ENCODE measurements at places on chromosomes 3 and 15.
A peak's percentile ranks its signal among the peaks of the same experiment; 100 is the strongest.

GRCh38 chr3:143672396-143673165 lies 175.7 kb downstream of the SLC9A9 start:
- DNase-seq = no peak

- no peak for DNase-seq
Measured at GRCh38 chr3:154059833-154060232, 61.4 kb upstream of the ARHGEF26 start.

DNA sequence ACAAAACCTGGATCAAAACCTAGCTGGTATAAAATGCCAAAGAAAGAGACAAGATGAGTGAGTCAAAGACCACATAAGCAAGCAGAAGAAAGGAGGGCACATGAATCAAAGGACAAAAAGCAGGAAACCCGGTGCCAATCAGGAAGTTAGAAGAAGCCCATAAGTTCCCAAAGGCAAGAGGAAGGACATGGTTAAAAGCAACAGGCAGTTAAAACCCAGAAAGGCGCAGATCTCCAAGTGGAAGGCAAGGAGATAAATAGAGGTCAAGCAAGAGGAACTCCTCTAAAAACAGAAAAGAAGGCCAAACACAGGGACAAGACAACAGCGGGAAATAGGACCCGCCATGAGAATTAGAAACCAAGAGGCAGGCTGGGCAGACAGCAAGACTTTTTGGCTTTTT lies 4.4 kb downstream of the TMOD2 start:
- no peak for DNase-seq

- no peak for DNase-seq
Measured at GRCh38 chr3:25133588-25133987, 294.5 kb upstream of the RARB start.

GRCh38 chr3:2802429-2802828 lies 307.7 kb downstream of the IL5RA start:
- DNase-seq = no peak

DNA sequence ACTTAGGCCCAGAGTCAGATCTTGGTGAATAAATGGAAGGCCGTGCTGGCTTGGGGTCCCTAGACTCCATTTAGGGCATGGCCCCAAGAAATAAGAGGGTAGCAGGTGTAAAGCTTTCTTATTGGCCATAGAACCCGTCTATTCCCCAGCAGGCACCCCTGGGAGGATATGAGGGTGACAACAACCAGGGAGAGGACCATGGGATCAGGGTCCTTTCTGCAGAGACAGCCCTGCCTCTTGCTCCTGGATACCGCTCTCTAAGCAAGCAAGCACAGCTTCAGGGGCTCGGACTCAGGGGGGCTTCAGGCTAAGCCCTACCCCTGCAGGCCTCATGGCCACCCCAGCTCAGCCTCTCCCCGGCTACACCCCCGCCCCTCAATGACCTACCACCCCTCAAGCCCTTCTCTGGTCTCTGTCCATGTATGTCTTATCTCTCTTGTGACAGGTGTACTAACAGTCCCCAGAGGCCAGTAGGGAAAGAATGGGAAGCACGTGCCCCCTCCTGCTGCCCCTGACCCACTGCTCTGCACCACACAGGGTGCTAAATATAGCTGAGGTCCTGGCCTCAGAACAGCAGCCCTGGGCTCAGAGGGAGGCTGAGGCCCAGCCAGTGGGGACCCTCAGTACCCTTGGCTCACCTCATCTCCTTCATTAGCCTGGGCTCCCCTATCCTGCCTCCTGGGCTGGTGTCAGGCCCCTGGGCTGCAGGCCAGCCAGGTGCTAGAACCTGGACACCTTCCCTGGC lies 1.9 kb downstream of the XIRP1 start:
- DNase-seq = no peak

DNA sequence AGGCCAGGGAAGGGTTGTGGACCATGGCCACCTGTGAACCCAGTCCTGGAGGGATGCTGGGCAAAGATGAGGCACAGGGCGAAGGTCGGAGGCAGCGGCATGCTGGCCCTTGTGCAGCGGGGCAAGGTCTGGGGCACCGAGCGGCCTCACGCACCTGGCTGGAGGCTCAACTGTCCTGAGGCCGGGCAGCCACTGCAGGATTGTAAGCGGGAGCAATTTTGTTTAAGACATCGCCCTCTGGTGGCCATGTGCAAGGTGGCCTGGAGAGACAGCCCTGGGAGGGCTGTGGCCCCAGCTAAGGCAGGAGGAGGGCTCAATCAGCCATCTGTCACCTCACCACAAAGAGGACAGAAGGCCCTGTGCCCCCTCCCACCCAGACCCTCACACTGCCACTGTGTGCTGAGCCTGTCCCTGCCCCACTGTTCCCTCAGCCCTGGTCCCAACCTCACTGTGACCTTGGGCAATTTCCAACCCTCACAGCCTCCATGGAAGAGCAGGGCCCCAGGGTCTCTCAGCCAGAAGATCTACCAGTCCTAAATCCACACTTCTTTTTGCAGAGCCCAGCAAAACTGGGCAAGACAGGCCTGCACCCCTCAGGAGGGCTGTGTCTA lies 46.2 kb downstream of the TPRA1 start:
- peak; percentile 54 for DNase-seq

DNA sequence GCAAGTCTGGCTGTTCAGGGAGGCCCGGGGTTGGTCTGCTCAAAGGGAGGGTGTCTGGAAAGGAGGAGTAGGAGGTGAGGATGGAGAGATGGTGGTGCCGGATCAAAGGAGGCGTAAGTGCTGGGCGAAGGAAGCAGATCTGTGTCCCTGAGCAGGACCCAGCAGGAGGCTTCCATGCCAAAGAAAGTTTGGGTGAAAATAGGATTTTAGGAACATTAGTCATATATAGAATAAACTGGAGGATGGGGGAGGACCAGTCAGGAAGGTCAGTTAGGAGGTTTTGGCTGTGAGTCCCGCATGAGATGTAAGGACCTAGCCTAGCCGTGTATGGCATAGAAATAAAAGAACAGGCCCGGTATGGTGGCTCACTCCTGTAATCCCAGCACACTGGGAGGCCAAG lies 28.6 kb upstream of the VPS8 start:
- no peak for DNase-seq

GRCh38 chr3:63132461-63133250 lies 145.5 kb upstream of the SYNPR start:
- DNase-seq = no peak

GRCh38 chr3:112364291-112364690 lies 31.3 kb downstream of the CD200 start:
- DNase-seq = no peak

DNA sequence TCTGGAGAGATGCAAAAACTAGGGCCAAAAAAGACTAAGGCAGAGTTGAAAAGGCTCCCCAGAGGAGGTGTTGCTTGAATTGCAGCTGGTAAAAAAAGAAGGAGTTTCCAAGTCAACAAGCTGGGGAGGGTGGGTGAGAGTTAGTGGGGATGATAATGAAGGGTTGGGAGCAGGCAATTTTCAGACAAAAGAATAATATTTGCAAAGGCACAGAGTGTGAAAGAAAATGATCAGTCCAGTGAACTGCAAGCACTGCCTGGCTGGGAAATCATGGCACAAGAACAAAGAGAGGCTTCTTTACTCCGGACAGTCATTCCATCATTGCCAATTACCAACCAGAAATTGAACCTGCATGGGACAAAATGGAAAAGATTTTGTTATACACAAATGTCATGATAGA lies 42.2 kb downstream of the C3orf85 start:
- DNase-seq = no peak

DNA sequence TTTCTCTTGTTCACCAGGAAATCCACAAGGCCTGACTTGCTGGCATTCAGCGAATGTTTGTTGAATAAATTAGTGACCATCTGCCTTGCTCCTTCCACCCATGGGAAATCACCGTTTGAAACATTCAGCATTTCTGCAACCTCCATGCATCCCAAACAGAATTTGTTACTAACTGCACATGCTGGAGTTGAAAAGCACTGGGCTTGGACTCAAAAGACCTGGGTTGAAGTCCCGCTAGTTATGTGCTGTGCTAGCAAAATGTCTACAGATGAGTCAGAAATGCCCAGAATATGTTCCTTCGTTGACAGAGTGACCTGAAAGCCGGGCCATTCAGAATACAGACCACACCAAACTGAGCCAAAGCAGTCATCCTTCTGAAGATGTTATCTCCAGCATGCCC lies 144.6 kb downstream of the ALDH1A2 start:
- DNase-seq = no peak

- no peak for DNase-seq
Measured at GRCh38 chr15:42483677-42484076, 7.3 kb downstream of the ZNF106 start.

DNA sequence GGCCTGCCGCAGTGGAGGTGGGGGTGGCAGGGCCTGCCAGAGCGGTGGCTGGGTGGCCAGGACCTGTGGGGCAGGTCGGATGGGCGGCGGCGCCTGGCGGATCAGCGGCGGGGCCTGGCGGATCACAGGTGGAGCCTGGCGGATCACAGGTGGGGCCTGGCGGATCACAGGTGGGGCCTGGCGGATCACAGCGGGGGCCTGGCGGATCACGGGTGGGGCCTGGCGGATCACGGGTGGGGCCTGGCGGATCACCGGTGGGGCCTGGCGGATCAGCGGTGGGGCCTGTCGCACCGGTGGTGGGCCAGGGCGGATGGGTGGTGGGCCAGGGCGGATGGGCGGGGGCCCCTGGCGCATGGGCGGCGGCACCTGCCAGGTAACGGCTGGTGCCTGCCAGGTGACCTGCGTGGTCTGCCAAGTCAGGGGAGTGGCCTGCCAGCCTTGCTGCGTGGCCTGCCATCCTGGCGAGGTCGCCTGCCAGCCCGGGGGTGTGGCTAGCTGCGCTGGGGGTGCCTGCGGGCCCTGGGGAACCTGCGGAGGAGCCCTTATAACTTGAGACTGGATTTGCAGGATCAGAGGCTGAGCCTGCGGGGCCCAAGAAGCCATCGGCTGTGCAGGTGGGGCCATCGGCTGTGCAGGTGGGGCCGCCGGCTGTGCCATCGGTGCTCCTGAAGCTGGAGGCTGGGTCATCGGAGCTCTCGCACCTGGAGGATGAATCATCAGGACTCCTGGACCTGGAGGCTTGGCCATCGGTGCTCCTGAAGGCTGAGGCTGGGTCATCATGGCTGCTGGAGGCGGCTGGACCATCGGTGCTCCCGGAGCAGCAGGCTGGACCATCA lies 1.3 kb downstream of the MAGEL2 start:
- no peak for DNase-seq

DNA sequence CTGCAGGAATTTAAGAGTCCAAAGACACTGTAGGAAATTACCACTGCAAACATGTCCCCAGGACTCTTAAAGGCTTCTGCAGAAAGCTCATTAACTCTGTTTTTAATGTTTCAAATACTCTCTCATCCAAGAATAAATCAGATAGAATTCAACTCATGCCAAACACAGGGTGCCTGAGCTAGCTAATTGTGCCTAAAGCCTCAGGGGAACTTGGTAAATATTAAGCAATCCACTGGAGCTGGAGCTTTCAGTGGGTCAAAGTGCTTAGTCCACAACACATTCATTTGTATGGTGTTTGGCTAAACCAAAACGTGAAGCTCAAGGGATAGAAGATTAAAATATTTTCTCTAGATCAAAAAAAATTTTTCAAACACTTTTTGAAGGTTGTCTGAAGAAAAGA lies 131.4 kb downstream of the THRB start:
- no peak for DNase-seq

DNA sequence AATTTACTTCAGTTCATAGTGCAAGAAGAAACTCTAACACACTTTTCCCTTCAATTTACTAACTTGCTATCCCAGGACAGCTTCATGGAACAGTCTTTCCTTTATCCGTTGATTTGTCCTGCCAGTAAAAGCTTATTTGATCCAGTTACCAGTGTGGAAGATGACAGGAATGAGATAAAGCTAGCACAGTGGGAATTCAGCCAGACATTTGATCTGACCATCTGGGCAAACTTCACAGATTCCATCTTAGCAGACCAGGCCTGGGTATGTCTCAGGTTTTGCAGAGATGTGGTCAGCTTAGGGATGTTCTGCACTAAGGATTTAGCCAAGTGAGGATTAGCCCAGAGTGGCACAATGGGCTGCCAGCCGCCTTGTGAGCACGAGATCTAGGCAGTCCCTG lies 19.7 kb downstream of the CEMIP start:
- no peak for DNase-seq

- no peak for DNase-seq
Measured at GRCh38 chr3:45966950-45967640, 23.8 kb downstream of the CXCR6 start.

DNA sequence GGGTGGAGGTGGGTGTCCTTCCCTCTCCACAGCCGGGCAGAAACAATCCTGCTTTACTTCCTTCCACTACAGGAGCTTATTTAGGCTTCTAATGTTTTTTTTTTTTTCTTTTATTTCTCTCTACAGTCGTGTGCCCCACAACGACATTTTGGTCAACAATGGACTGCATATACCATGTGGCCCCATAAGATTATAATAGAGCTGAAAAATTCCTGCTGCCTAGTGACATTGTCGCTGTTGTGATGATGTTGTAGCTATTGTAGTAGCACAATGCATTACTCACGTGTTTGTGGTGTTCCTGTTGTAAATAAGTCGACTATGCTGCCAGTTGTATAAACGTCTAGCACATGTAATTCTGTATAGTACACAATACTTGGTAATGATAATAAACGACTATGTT lies 153.7 kb downstream of the IL20RB start:
- no peak for DNase-seq

DNA sequence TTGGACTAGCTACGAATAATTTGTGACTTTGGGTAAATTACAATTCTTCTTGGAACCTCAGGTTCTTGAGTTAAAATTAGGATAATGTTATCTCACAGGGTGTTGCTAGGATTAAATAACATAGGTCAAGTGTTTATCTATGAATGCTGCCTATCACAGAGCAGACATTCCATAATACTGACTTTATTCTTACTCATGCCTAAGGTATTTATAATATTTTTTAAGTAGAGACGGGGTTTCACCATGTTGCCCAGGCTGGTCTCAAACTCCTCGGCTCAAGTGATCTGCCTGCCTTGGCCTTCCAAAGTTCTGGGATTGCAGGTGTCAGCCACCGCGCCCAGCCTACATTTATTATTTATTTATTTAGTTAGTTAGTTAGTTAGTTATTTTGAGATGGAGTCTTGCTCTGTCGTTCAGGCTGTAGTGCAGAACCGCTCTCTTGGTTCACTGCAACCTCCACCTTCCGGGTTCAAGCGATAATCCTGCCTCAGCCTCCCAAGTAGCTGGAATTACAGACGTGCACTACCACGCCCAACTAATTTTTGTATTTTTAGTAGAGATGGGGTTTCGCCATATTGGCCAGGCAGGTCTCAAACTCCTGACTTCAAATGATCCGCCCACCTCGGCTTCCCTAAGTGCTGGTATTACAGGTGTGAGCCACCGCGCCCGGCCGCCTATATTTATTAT lies 741 bp upstream of the ZNF106 start:
- no peak for DNase-seq

DNA sequence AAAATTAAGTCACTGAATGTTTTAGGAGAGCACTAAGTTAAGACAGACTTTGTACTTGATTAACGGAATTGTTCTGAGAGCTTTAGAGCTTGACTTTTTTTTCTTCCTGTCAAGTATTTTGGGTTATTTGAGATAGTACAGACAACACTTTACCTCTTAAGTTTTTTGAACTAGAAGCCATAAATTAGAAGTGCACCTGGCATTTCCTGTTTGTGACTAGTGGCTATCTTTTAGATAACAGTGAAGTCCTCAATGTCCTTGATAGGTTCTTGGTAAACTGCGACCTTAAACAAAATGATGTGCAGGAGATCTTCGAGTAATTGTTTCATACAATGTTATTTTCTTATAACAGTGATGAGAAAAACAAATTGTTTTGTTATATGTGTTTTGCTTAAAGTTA lies 213.9 kb downstream of the TP63 start:
- no peak for DNase-seq
